Stimulated activated naive CD8-positive, alpha-beta T cell treated with anti-CD3 and anti-CD28 coated beads, Interleukin-15, Interleukin-2, amounts not matched to agents 100 U/mL and 50 U/mL, for 24 hours (primary cell): ENCODE measurements at places on chromosomes 11 and 22.

- no peak for DNase-seq
Observed at GRCh38 chr22:47393191-47393590, 630.7 kb downstream of the TBC1D22A start.

GRCh38 chr11:86977441-86978050 is 22.4 kb upstream of the FZD4 start:
- no peak for DNase-seq

- DNase-seq, result no peak
Observed at GRCh38 chr11:116637766-116638165, 135.0 kb downstream of the BUD13 start.

- no peak for DNase-seq
Observed at GRCh38 chr11:127274328-127274676, 273.7 kb upstream of the KIRREL3 start.

DNA sequence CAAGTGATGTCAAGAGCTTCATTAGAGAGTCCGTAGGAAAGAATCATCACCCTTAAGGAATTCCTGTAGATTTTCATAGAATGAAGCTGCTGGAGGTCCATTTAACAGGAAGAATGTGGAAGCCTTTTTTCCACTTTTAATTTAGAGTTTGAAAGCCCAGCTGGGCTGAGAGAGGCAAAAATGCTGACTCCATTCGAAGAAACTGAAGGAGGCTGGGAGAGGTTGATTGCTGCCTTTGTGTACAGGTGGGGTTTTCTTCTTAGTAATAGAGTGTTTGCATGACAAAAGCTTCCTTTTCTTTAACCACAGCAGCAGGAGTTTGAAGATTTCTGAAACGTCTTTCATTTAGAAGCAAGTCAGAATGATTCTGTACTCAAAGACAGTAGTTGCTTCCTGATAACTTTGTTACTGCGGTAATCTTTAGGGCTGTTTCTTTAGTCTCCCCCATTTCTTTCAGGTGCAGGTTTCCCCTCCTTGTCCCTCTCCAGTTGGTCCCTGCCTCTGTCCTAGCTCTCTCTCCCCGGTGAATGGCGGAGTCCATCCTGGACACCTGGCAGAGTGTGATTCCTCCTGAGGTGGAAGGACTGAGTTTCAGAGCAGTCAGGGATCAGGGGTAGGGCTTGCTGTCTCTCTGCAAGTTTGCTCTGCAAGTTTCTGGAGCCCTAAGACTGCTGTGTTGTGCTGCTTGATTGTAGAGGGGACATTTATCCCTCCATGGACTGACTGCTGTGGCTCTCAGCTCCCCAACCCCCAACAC is 166.2 kb downstream of the LDLRAD3 start:
- DNase-seq, result no peak

GRCh38 chr11:12826441-12826840 is 152.2 kb downstream of the TEAD1 start:
- DNase-seq, result no peak

- peak; percentile 83 for DNase-seq
Observed at GRCh38 chr11:116835791-116836631, 1.4 kb downstream of the APOA1 start.

- DNase-seq, result no peak
Observed at GRCh38 chr22:50119169-50119767, 29.5 kb downstream of the MOV10L1 start.

DNA sequence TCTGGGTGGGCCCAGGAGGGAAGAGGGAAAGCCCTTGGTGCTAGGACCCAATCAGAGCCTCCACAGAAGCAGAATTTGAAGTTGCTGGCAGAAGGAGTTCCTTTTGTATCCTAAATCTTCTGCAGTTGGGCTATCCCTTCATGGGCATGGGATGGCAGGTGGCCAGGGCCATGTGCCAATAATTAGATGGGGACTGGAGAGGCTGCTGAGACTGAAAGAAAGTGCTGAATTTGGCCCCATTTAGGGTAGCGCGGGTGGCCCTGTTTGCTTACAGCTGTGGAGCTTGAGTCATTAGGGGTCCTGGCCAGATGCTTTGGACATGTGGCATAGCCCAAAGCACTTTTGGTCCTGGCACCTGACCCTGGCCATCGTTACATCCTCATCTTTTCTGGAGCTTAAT is 27.1 kb downstream of the PARVA start:
- no peak for DNase-seq

GRCh38 chr11:45365961-45366618 is 79.9 kb upstream of the SYT13 start:
- no peak for DNase-seq

DNA sequence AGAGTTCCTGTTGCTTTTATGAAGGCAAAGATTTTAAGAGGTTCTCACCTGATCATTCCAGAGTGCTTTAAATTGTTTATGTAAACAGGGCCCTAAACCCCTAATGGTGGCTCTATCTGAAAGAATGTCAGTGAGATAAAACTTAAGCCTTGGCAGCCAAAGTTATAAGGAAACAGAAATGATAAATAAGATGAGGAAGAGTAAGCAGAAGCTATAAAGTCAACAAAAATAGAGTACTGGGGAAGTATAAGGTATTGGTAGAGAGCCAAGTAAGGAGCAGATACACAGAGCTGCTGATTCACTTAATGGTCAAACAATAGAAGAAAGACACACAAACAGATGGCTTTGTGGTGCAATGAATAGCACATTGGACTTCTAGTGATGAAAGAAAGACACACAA is 37.9 kb downstream of the TMPRSS5 start:
- DNase-seq, result no peak

DNA sequence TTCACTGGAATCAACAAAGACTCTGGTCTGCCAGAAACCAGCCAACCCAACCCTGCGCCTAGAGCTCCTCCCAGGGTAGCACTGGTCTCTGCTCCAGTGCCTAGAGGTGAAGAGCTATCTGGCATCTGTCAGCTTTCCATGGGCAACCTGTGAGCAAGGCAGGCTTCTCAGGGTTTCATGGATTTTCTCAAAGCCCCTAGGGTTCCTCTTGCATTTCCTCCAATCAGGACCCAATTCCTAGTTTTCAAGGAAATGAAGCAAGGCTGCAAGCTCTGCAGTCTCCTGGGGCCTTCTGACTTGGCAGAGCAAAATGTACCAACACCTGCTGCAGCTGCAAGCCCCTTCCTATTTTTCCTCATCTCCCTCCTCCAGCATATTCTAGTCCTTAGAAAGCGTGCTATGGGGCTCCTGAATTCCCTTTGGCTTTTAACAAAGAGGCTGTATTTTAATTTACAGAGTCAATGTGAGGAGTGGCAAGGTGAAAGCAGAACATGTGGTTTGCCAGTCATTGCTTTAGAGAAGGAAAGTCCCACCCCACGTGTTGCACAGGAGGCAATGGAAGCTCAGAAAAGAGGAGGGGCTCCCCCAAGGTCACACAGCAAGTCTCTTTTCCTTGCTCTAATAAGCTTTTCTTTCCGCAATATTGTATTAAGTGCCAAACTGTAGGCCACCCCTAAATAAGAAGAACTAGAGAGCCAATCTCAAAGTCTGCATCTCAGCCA is 33.0 kb upstream of the RIC3 start:
- DNase-seq, result no peak

DNA sequence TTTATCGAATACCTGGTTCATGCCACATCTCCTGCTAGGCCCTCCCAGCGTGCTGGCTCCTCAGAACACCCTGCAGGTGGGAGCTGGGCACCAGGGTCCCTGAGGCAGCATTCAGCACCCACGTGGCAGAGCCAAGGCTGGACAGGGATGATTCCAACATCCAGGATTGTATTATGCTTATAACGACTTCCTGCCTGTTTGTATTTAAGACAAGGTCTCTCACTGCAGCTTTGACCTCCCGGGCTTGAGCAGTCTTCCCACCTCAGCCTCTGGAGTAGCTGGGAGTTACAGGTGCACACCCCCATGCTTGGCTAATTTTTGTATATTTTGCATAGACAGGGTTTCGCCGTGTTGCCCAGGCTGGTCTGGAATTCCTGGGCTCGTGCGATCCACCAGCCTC is 64.7 kb upstream of the WNT7B start:
- DNase-seq, result no peak

DNA sequence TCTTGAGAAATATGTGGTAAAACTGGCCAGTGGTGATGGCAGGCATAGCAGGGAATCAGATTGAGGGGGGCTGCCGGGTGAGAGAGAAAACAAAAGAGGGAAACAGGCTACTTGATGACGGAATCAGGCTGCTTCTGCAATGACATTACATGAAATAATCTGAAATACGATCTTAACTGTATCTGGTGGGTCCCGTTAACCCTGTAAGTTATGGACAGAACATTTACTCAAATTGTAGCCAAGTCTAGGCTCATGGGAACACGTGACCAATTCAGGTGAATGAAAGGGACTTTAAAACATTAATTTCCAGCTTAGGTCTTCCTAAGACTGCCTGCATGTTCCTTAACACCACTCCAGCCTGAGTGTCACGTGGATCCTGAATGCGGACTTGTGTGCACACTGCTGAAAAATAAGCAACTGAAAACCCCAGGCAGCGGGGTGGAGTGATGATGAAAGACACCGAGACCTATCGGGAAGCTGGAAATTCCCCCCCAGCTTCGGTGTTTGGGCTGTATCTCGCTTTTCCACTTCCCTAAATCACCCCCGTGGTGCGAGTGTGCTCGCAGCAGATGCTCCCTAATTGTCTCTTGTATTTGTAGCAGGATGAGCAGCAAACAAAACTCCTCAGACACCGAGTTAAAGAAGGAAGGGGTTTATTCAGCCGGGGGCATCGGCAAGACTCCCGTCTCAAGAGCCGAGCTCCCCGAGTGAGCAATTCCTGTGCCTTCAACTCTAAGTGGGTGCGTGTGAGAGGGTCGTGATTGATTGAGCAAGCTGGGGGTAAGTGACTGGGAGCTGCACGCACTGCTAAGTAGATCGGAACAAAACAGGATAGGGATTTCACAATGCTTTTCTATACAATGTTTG is 145.0 kb upstream of the GRK3 start:
- DNase-seq, result no peak

GRCh38 chr22:48695251-48695650 is 1132.4 kb downstream of the BRD1 start:
- no peak for DNase-seq

- no peak for DNase-seq
Observed at GRCh38 chr22:27318516-27318915, 483.0 kb downstream of the MN1 start.

- DNase-seq, result no peak
Observed at GRCh38 chr11:68804786-68805185, 36.9 kb downstream of the CPT1A start.

GRCh38 chr11:117731722-117732290 is 65.2 kb downstream of the DSCAML1 start:
- no peak for DNase-seq

- no peak for DNase-seq
Observed at GRCh38 chr11:61709110-61709509, 28.9 kb downstream of the DAGLA start.

- no peak for DNase-seq
Observed at GRCh38 chr22:41038732-41039131, 53.7 kb upstream of the EP300 start.

GRCh38 chr11:127493330-127494022 is 492.9 kb upstream of the KIRREL3 start:
- DNase-seq, result no peak

DNA sequence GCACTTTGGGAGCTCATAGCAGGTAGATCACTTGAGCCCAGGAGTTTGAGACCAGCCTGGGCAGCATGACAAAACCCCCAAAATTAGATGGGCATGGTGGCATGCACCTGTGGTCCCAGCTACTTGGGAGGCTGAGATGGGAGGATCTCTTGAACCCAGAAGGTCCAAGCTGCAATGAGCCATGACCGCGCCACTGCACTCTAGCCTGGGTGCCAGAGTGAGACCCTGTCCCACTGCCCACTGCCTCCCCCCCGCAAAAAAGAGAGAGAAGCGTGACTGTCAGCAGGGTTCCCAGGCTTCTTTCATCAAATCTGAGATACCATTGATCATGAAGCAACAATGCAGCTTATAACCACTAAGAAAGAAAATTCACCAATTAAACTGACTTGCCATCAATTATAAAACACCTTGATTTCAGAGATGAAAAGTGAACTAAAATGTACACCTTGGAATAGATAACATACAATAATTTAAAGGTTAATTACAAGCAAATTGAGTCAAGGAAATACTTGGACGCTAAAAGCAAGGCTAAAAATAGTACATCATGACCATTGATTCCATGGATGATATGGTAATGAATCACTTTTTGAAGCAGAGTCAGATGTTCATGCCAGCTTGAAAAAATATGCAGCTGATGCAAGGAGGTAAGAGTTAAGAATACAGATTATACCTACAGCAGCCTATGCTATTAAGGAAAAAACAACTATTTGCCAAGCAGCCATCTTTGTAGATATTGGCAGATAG is 90.8 kb upstream of the ALKBH3 start:
- no peak for DNase-seq

DNA sequence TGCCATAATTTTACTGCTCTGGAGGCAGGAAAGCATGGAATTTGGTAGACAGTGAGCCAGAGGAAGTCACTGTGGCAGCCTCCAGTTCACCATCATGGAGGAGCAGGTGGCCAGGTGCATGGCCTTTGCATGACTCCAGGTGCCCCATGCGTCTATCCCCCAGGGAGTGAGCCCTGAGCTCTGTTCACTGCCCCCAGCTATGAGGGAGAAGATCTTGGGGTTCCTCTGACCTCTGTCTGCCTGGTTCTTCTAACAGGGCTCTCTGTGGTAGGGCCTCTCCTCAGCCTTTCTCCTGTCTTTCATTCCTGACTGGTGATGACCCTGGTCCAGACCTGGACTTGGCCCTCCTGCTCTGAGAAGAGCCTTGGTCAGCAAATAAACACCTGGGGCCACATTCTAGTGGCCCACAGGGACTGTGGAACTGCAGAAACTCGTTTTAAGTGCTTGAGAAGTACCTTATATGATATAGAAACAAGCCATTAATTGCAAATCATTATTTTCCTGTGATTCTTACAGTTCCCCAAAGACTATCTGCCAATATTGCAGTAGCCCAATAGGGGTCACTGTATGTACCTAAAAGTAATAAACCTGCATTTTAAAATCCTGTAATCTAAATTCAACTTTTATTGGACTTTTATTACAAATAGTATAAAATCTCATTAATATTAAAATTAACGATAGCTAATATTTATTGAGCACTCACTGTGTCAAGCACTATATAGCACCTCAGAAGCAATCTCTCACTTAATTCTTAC is 120.0 kb upstream of the SYT13 start:
- DNase-seq, result no peak

DNA sequence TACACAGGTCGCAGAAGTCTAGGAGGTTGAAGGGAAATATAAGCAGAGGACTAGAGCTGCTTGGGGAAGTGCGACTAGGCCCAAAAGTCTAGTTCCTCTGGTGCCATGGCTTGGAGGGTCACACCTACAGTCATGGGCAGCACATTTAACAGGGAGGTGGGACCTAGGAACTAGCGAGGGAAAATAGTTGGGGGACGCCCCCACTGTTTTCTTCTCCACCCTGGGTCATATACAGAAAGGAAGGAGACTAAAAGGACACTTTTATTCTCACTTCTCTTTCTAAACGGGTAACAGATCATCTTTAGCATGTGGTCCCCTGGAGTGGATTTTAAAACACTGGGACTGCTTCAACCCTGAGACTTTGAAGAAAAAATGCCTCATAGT is 16.6 kb downstream of the APIP start:
- DNase-seq, result peak; percentile 32

GRCh38 chr11:34296412-34296811 is 61.4 kb downstream of the ABTB2 start:
- DNase-seq, result no peak
